ENCODE measurements at places on chromosomes 1 and 21.

- peak; percentile 18 for DNase-seq
These were observed 27.2 kb downstream of the ERI3 start for GRCh38 chr1:44327679-44328491.

DNA sequence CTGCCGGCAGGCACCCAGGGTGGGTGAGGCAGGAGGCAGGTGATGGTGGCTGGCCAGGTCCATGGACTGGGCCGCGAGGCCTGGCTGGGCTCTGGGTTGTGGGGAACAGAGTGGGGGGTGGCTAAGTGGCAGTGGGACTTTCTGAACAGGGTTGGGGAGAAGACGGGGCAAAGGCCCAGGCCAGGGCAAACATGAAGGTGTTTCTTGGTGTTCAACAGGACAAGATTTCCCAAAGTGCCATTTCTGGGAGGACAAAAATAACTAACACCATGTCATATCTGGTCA is 26.8 kb downstream of the STUM start:
- no peak for DNase-seq

DNA sequence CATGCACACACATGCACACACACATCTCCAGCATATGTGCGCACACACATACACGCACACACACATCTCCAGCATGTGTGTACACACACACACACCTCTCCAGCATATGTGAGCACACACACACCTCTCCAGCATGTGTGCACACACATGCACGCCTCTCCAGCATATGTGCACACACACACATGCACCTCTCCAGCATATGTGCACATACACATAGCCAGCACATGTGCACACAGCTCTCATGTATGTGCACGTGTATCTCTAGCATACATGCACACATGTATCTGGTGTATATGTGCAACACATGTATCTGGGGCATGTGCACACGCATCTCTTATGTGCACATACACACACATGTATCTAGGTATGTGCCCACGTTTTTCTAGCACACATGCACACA is 57.9 kb downstream of the SLC19A1 start:
- DNase-seq: no peak

DNA sequence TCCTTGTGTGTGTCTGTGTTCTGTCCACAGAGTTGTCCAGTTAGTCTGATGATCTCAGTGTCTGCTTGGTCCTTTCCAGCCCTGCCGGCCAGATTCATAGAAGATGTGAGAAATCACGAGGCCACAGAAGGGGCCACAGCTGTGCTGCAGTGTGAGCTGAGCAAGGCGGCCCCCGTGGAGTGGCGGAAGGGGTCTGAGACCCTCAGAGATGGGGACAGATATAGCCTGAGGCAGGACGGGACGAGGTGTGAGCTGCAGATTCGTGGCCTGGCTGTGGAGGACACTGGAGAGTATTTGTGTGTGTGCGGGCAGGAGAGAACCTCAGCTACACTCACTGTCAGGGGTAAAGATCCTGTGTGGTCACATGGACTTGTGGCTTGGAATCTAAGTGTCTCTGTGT is 95.8 kb downstream of the OBSCN start:
- DNase-seq: no peak

DNA sequence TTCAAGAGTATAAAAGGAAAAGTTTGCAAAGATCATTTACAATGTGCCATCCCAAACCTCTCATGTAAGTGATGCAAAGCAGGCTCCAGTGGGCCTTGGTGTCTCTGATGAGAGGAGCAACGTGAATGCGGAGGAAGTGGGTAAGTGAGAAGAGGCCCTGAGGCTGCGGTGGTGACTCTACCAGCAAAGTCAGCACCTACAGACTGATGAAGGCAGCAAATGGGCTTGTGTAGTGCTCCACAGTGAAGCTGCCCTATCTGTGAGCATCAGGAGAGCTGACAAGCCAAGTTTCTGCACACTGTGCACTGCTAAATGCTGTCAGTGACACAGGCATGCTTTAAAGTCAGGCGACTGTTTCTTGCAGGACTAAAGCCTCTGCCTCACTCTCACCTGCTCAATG is 15.6 kb upstream of the RAP1A start:
- DNase-seq: peak; percentile 90

- DNase-seq: no peak
These were observed 220.3 kb upstream of the FGGY start for GRCh38 chr1:59076612-59077011.

DNA sequence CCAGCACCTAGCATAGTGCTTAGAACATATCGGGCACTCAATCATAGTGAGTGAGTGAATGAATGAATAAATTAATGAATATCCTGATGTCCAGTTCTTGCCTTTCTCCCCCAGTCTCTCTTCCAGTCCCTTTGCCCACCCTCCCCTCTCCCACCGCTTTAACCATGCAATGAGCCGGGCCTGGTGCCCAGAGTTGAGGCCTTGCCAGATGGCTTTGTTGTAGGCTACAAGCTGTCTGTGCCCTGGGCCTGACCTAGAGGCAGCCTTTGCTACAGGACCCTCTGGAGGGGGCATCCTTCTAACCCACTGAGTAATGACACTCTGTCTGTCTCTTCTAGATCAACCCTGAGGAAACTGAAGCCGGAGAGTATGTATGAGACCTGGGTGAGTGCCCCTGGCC is 6.9 kb downstream of the CASQ1 start:
- no peak for DNase-seq

GRCh38 chr1:197235355-197235754 is 32.7 kb upstream of the CRB1 start:
- DNase-seq: no peak

DNA sequence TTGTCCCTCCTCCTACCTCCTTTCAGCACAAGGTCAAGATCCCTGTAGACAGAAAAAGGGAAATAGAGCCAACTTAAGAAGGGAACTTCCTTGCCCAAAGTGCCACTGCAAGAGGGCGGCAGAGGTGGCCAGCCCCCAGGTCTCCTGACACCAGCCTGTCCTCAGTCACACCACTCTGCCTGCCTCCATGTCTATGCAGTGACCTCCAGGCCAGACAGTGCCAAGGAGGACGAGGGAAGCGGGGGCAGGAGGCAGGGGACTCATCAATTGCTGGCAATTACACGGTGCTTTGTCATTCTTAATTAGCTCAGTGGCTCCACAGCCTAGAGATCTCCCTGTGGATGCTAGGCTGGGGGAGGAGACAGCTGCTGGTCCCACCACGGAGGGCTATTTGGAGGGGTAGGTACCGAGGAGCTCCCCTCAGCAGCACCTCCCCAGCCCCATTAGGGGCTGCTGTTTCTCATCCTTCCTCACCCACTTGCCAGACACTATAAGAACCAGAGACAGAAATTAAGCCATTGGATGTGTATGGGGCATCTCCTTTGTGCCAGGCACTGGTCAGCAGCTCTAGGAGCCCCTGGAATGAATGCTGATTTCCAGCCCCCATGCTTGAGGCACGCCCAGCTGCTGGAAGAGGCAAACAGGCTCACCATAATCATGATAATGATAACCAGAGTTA is 6.1 kb upstream of the LDLRAP1 start:
- no peak for DNase-seq

DNA sequence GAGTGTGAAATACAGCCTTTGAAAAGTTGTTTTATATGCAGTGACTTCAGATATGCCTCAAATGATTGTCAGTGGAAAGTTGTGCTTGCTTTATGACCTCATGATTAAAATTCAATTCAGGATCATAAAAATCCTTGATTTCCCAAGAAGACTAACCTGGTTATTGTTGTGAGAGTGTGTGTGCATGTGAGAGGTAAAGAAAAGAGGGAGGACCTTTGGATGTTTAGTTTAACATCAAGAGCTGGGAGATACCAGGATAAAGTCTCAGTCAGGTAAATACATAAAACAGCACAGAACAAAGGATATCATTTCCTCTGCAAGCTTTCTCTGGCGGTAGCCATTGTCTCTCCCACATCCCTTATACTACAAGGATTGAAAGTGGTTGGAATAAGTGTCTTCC is 14.4 kb downstream of the BTBD8 start:
- DNase-seq: no peak

DNA sequence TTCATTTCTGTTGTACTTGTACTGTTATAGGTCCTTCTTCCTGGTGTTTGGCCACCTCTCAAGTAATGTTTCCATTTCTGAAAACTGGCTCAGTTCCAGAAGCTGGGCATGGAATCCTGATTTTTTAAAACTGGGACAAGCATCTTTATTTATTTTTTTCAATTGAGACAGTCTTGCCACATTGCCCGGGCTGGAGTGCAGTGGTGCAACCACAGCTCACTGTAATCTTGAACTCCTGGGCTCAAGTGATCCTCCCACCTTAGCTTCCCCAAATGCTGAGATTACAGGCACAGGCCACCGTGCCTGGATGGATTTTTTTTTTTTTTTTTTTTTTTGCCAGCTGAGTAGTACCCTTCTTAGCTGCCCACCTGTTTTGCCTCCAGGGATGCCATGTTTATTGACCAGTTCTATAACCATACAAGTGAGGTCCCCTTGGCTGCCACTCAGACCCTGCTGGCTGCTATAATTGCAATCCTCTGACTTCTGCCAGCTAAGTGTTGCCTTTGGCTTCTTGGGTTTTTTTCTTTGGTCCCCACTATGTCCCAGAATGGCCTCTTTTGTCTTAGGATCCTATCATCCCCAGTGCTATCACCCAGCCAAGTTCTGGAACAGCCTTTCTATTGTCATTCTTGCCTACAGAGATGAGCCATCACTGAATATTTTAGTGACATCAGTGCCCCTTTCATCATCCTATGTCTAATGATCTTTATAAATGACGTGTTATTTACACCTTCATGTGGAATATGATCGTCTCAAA is 3.9 kb upstream of the DIP2A start:
- no peak for DNase-seq

GRCh38 chr1:93605812-93606512 is 75.7 kb downstream of the BCAR3 start:
- no peak for DNase-seq

- DNase-seq: peak; percentile 97
These were observed at the start of gene RC3H1 for GRCh38 chr1:174022080-174022975. Gene RC3H1 (minus strand): TSS chr1:174022357. CDS start chr1:173992985, 29,372 bp downstream.
